CD4-positive, alpha-beta T cell treated with Interleukin-17A for 1 hour (primary cell): ENCODE measurements at places on chromosomes 5 and 9.

GRCh38 chr5:52443187-52443586 lies 344.5 kb upstream of the ITGA1 start:
- DNase-seq, result no peak

GRCh38 chr5:101977729-101978345 lies 318.2 kb downstream of the SLCO4C1 start:
- peak; percentile 11 for DNase-seq

DNA sequence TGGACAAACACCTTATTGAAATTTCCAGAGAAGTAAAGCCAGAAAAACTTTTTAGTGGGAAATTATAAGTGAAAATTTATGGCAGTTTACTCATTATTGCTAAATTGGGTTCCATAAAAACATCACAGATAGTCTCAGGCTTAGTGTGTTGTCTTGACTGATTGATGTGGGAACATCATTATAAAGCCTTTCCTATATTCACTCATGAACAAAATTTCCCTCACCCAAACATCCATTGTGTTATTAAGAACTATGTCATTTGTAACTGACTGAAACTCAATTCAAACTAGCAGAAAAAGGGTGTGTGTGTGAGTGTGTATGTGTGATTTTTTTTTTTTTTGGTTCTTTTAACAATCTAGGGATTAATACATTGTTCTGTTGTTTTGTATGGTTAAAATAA lies 143.7 kb upstream of the SEMA6A start:
- no peak for DNase-seq

GRCh38 chr5:115948091-115948534 lies 14.2 kb upstream of the LVRN start:
- DNase-seq, result no peak

DNA sequence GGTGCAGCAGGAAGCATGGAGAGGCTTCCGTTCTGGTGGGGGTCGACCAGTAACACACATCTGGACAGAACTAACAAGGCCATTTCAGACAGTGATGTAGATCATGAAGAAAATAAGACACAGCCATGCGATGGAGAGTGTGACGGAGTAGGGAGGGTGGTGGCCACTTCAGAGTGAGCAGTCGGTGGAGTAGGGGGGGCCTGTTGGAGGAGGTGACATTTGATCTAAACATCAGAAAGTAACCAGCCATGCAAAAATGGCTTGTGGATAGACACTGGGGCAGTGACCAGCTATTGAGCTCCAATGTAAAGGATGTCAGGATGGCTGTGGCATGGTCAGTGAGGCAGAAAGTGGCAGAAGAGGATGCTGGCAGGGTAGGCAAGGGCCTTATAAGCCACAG lies 65.9 kb downstream of the PPARGC1B start:
- no peak for DNase-seq

GRCh38 chr9:69223605-69224004 lies 49.5 kb downstream of the TJP2 start:
- no peak for DNase-seq

- no peak for DNase-seq
Measured at GRCh38 chr5:100856462-100856861, 46.6 kb downstream of the ST8SIA4 start.

GRCh38 chr5:127744241-127744640 lies 41.0 kb downstream of the CCDC192 start:
- no peak for DNase-seq

- no peak for DNase-seq
Measured at GRCh38 chr5:87393331-87393730, 19.4 kb downstream of the CCNH start.

- no peak for DNase-seq
Measured at GRCh38 chr9:137434498-137435380, 6.4 kb downstream of the ENTPD8 start.

- DNase-seq, result no peak
Measured at GRCh38 chr9:133945977-133946753, 46.0 kb downstream of the VAV2 start.

GRCh38 chr9:71984403-71984802 lies 73.0 kb downstream of the C9orf85 start:
- DNase-seq, result no peak

- DNase-seq, result no peak
Measured at GRCh38 chr5:54570916-54571315, 53.4 kb downstream of the SNX18 start.

- DNase-seq, result no peak
Measured at GRCh38 chr9:82934949-82935348, 128.0 kb downstream of the RASEF start.

DNA sequence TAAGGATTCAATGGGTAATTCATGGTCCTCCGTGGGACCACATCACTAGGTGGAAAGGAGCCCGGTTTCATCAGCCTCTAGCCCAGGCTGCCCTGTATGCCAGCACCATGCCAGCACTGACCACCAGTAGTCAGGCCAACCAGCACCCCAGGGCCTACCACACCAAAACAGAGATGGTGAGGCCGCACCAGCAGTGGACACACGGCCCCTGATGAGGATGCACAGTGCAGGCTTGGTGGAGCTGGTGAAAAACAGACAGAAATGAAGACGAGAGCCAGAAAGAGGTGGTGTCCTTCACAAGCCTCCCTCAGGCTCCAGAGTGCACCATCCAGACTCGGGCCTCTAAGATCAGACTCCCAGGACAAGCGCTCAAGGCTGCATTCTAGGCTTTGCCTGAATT lies 128.2 kb downstream of the MED10 start:
- no peak for DNase-seq

DNA sequence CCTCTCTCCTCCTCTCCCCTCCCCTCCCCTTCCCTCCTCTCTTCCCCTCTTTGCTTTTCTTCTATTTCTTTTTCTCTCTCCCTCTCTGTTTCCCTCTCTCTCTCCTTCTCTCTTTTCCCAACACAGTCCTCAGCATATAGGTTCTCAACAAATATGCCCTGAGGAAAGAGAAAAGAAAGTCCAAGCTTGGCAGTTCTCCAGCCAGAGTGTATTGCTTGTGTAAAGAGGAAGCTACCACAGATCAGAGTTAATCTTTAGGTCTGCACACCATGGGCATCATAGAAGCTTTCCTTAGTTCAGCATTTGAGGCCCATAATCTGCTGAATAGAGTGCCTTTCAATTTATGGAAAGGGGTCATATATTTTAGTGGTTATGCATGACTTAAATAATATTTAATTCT lies 382.8 kb upstream of the WWC1 start:
- DNase-seq, result no peak

DNA sequence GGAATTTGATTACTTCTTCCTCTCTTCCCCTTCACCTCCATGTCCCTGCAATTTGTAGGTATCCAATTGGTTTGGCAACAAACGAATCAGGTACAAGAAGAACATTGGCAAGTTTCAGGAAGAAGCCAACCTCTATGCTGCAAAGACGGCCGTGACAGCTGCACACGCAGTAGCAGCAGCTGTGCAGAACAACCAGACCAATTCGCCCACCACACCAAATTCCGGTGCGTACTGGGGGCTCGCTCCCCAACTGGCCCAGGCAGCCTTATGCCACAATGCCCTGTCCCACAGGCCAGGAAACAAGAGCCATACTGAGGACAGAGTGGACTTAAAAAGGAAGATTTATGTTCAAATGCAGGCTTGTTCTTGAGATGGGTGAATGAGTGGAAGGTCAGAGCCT lies 213.5 kb downstream of the PBX3 start:
- no peak for DNase-seq

GRCh38 chr5:77563475-77563874 lies 71.4 kb upstream of the WDR41 start:
- no peak for DNase-seq

- DNase-seq, result no peak
Measured at GRCh38 chr9:126450668-126451205, 124.1 kb downstream of the MVB12B start.

DNA sequence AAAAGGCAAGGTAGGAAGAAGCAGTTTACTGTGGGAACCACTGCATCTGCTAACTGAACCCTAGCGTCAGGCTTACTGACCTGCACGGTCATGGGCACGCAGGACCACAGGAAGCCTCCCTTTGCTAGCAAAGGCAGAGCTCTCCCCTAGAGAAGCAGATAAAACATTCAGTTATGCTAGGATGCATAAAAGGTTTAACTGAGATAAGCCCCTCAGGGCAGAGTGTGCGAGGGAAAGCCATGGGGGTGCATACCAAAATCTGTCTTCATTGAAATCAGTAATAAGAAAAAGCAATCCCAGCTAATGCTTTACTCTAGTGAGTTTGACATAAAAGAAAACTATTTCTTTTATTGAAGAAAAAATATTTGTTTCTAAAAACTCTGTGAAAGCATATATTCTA lies 2403.7 kb upstream of the C9orf72 start:
- no peak for DNase-seq

DNA sequence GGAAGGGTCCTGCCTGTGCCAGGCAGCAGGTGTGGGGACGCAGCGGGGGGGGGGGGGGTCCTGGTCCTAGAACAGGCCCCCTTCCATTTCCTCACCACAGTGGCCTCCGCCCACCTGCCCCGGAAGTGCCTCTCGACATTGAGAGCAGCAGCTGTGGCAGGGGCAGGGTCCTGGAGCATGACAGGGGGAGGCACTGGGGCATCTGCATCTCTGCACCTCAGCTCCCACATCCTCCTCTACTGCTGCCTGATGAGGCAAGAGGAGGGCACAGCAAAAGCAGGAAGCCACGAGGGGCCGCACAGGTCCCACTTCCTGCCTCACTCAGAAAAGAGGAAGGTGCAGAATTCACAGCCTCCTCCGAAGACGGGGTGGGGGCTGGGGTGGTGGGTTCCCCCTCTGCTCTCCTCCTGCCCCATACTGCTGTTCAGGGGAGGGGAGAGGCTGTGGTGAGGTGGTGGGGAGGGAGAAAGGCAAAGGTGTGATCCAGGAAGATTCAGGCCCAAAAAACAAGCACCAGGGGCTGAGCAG lies 14.8 kb downstream of the AKNA start:
- DNase-seq, result peak; percentile 91

- DNase-seq, result no peak
Measured at GRCh38 chr5:116640236-116640635, 65.6 kb upstream of the SEMA6A start.

DNA sequence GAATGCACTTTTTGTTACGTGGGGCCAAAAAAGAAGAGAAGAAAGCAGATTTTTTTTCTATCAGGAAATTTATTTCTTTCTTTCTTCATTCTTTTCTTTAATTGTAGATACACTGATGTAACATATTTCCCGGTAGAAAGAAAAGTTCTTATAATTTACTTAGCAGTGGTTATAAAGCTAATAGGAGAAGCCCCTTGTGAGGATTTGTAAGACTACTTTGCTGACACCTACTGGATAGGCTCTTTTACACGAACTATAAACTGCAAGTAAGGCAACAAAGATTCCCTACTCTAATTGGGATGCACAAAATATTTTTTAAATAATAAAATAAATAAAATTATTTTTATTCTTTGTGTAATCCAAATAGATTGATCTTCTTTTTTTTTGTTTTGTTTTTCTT lies 284.4 kb downstream of the DNAH5 start:
- no peak for DNase-seq

DNA sequence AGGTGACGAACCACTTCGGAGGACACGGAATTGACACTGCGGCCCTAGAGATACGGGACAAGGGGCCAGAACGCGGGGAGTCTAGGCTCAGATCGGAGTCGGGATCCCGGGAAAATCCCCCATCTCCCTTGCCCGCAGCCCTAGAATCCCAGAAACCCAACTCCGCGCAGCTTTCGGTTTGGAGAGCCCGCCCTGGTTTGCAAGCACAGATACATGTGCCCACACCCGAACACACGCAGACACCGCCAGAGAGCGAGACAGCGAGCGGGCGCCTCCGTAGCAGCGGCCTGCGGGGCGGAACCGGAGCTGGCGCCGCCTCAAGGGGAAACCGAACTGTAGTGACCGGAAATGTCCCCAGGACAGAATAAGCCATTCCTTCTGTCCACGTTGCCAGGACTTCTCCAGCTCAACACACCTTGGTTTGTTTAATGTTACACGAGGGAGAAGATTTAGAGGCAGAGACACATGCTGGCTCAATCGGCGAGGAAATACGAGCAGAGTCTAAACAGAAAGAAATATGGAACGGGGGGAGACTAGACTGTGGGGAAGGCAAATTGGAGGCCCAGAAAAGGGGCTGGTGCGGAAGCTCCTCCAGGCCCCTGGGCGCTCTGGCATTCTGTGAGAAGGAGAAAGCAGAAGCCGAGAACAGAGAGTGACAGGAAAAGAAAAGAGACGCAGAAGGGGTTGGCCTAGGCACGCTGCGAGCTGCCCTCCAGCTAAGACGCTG lies 2.9 kb upstream of the PAX5 start:
- peak; percentile 55 for DNase-seq

GRCh38 chr5:145689235-145689634 lies 145.9 kb downstream of the PRELID2 start:
- DNase-seq, result peak; percentile 7

DNA sequence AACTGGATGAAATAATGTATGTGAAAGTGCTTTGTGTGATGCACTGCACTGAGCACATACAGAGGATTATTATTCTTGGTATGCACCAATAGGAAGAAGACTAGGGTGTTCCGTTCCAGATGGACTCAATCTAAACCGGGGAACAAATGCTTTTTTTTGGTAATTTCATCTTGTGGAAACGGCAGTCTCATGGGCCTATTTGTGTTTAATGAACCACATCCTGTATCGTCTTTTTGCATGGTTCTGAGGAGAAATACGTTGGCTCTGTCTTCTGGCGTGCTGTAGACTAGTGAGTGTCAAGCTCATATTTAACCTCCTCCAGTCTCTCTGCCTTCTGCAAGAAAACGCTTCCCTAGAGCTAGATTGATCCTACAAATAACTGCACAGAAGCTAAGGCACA lies 30.0 kb downstream of the TRIM32 start:
- no peak for DNase-seq

DNA sequence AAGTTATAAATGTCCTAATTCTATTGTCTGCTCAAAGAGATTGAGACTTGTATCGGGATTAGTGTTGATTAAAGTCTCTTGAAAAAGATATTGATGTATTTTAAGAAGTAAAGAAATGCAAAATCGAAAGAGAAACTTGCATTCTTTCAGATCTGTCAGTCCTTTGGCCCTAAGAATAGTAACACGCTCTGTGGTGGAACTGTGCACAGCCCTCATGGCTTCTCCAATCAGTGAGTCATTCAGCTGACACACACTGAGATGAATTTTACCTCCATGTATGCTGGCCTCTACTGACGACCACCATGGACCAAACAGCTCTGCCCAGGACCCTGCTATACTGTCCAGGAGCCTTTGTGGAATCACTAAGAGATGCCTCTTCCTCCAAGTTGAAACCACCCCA lies 232.4 kb downstream of the ESM1 start:
- peak; percentile 50 for DNase-seq

GRCh38 chr9:131960851-131961495 lies 118.7 kb downstream of the MED27 start:
- no peak for DNase-seq

DNA sequence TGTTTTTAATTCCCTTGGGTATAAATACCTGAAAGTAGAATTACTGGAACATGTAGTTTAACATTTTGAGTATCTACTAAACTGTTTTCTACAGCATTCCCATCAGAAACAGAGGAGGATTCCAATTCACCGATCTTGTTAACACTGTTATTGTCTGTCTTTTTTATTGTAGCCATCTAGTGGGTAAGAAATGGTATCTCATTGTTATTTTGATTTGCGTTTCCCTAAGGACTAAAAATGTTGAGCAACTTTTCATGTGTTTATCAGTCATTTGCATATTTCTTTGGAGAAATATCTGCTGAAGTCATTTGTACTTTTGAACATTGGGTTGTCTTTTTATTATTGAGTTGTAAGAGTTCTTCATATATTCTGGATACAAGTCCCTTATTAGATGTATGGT lies 135.2 kb upstream of the NFIL3 start:
- DNase-seq, result no peak
